Stimulated activated CD4-positive, alpha-beta T cell treated with anti-CD3 and anti-CD28 coated beads, TNF-alpha, amount 100 ng/mL, for 24 hours (primary cell): ENCODE measurements at places on chromosomes 6 and 20.

- no peak for DNase-seq
Observed at GRCh38 chr6:47464052-47464451, 13.5 kb upstream of the CD2AP start.

GRCh38 chr20:48198929-48199451, 413.7 kb upstream of the SULF2 start:
- DNase-seq = no peak

- no peak for DNase-seq
Observed at GRCh38 chr20:36547186-36548005, 6.1 kb downstream of the MYL9 start.

GRCh38 chr6:68160348-68160747, 474.7 kb upstream of the ADGRB3 start:
- no peak for DNase-seq

DNA sequence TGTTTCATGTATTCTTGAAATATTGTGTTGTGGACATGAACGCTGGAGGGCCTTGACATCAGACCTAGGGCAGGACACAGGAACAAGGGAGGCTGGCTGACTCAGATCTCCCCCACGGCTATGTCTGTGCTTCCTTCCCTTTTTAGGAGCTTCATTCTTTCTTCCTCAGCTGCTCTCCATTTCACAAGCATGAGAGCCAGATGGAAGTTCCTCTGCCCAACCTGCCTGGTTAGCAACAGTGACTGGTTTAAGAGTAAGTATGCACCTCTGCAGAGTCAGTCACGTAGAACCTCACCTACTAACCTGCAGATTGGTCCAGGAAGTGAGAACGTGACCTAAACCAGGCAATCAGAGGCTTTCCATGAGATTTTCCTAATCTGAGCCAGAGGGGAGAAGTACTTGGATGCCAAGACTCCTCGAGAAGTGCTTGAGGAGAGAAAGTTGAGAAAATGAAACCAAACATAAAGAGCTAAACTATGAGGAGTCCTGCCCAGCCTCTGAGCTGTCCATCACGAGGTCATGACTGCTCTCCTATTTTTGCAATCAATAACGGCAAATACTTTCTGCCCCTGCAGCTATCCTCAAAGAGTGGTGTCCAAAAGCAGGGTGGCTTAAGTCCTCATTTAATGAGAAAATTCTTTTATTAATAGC, 465.2 kb upstream of the CITED2 start:
- no peak for DNase-seq

GRCh38 chr6:75317503-75318206, 33.1 kb upstream of the TMEM30A start:
- DNase-seq = no peak

- no peak for DNase-seq
Observed at GRCh38 chr6:134115715-134116074, 63.3 kb upstream of the SLC2A12 start.
